ENCODE measurements at places on chromosomes 7 and 10.

DNA sequence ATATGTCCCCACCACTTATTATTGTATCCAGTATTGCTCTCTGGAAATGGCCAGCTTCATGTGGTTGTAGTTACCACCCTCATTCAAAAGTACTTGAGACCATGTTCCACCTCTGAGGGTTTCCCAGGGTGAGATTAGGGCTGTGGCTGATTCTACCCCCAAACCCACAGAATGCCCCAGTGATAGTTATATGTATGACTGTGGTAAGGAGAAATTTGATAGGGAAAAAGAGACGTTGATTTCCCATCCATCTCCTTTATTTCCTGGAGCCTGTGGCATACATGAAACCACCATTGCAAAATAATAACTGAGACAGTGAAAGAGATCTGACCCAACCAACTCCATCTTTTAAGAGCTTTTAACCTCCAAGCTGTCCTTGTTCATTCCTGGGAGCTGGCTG, 25.2 kb downstream of the ARL5B start:
- no peak for DNase-seq

- no peak for DNase-seq
Observed at GRCh38 chr10:110426294-110427181, 71.2 kb upstream of the DUSP5 start.

DNA sequence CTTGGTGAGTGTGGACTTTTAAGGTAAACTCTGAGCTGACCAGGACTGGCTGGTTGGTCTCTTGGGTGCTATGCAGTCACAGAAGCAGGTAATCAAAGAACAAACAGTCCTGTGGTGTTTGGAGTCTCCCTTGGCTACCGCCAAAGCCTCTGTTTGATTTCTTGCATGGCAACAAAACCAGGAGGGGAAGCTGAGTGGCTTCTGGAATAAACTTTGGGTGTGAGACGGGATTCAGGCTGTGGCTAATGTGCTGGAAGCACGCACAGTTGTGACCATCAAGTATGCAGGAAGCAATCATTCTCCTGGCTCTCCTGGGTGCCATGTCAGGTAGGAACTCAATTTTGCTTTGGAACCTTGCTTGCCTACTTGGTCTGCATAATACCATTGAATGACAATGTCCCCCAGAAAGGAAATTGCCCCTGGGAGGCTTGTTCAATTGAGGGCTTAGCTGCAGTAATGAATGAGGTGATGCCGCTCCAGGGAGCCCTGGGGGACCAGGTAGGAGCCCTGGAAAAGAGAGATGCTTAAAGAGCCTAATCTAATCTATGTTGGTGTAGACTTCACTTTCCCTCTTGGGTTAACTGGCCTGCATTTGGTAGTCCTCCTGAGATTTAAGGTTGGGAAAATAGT, at the start of gene CDHR3:
Gene CDHR3, plus strand, starts transcription at position 227 of the 630 bp plus-strand sequence. Its CDS starts 55 bp downstream, at position 282.
- no peak for DNase-seq

DNA sequence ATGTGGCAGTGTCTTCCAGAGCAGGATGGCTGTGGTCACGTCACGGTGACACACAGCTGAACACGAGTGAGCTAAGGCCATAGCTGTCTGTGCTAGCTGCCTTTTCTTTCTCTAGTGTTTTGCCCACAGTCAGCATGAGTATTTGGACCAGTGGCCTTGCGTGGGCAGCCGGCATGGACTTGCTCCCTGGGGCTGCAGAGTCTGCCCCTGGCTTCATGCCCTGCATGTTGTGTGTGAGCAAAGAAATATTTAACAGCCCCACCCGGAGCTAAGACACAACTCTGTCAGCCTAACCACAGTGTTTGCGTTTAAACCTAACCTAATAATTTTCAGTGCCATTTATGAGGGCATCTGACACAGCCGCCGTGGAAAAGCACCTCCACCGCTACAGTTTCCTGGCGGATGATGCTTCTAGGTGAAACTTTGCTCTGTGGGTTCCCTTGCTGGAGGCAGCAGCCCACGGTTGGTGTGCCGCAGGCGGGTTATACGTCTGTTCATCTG, 14.6 kb downstream of the CHST12 start:
- peak; percentile 9 for DNase-seq

DNA sequence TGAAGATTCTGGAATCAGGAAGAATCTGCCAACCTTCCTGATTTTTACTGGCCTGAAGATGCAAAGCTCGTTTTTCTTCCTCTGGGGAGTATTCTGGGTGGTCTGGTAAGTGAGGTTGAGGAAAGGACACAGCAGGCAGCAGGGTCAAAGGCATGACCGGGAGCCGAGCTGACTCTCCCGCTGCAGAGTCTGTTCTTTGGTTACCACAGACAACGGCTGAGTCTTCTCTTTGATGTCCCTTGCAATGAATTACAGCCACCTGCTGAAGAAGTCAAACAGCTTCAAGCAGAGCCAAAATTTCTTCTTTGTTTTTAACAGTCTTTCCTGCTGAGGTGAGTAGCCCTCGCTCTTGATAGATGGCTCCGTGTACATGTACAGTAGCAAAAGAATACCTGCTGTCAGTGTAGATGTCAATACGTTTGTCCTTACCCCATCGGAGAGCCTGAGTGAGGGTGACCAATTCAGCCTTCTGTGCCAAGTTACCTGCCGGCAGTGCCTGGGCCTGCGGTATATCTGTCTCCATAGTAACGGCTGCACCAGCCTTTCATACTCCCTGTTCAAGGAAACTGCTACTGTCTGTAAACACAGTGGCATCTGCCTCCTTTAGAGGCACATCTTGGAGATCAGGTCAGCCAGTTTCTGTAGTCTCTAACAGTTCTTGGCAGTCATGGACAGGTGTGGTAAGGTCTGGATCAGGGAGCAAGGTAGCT, 76.4 kb downstream of the PRR15 start:
- DNase-seq, result no peak

DNA sequence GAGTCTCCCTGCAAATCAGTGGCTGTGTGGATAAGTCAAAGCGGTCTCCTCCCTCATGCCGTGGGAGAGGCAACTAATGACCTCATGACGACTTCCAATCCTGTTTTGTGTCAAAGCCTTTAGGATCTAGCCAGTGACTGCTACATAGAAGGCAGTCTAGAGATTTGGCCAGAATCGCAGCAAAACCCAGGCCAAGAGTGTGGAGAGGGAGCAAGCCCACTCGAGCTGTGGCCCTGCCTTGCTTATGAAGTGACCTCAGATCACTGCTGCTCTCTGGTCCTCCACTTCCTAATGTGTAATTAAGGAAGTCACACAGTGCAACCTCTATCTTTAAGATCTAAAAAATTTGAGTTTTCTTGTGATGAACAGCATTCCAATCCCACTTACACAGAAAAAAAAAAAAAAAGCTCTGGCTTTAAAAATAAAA, 296.7 kb upstream of the KLF6 start:
- DNase-seq, result no peak

GRCh38 chr10:112360308-112361270, 13.3 kb upstream of the ACSL5 start:
- no peak for DNase-seq
